Renal pelvis (tissue), 12 donors: ENCODE measurements at places on chromosomes 2 and 18. TPM values are rescaled to one million over a fixed set of nuclear protein-coding genes. Genes with fewer than 3 reads are reported as not detected.

- no peak for DNase-seq
Observed at GRCh38 chr2:232234922-232235615, 143.5 kb upstream of the ALPP start.

Gene IL37
- polyA plus RNA-seq = not detected

DNA sequence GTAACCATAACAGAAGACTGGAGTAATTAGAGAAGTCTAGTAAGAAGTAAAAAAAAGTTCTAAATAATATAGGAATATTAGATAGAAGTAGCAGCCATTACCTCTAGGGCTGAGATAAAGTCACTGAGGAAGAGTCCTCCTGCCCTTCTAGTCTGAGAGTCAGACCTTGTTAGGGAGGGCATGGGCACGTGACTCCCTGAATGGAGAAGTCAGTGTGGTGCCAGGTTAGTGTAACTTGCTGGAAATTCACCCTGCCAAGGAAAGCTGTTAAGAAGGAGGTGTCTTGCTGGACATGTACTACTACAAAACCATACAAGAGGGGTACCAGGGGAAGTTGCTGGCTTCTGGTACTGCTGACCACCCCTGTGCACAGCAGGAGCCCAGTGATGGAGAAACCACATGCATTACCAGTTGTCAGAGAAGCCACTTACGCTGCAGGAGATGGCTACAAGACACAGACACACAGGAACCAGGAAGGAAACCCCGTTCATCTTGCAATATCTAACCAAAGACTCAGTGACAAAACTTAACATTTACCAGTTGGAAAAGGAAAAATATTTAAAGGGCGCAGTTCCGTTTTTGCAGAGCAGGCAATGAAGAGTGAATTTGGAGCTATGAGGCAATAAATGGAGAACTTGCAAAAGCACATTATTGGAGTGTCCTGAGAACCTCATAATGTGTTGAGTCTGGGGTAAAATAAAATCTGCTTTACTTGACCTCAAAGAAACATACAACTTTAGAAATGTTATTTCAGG, 77.2 kb upstream of the TLK1 start:
- DNase-seq = no peak

DNA sequence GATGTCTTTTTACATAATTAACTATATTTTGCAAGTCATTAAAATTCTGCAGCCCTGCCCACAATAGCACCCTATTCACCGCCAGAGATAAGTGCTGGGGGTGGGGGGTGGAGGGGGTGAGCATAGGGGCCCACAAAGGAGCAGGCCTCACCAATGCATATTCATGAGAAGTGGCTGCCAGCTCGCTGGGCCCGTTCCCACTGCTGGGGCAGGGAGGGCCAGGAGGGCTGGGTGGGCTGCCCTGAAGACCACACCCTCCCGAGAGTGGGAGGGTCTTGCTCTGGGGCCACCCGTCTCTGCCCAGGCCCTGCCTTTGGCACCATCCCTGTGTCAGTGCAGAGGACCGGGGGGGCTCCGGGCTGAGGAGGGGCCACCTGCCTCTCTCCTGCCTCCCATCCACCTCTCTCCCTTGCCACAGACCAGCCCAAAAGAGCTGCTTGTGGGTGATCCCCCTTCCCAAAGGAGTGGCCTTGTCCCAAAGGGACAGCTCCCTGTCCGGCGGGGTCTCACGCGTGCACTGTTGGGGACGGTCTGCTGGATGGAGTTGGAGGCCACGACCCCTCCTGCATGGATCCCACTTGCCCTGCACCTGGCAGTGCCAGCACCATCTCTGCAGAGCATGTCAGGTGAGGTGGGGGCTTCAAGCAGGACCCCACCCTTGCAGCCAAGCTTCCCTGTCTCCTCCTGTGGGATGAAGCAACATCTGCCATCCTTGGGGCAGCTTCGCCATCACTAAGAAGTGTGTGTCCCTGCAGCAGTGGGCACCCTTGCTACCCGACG, 138.8 kb upstream of the GPC1 start:
- DNase-seq = no peak

GRCh38 chr2:226703514-226703913, 96.1 kb downstream of the IRS1 start:
- DNase-seq = no peak

Gene TMEM163
- 1.9 TPM for polyA plus RNA-seq

DNA sequence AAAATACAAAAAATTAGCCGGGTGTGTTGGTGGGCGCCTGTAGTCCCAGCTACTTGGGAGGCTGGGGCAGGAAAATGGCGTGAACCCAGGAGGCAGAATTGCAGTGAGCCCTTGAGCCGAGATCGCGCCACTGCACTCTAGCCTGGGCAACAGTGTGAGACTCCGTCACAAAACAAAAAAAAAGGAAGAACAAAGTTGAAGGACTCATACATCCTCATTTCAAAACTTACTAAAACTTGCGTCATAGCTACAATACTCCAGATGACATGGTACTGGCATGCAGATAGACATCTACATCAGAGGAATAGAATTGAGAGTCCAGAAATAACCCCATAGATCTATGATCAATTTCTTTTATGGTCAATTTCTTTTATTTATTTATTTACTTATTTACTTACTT, 13.6 kb upstream of the CYP27C1 start:
- no peak for DNase-seq
